ENCODE measurements at places on chromosomes 5 and 9.

DNA sequence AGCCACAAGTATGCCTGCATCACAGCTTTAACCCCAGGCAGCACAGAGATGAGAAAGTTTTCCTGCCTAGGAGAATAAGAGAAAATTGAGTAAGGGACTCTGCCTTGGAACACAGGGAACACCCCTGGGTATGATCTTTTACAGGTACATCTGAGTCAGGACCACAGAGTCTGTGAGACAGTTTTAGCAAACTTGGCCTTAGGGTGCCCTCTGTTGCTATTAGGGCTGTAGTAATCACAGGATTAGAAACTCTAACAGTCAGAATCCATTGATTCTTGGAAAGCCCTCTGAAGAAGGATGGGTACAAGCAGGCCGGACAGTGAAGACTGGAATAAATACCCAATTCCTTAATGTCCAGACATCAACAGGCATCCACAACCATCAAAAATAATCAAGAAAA is 989.5 kb upstream of the CDH9 start:
- no peak for DNase-seq

- peak; percentile 63 for DNase-seq
These were observed 47.4 kb downstream of the ADAM19 start for GRCh38 chr5:157528036-157528632.

GRCh38 chr5:102153003-102153759 is 142.9 kb downstream of the SLCO4C1 start:
- peak; percentile 29 for DNase-seq

- DNase-seq: no peak
These were observed 136.3 kb upstream of the ASTN2 start for GRCh38 chr9:117551171-117551570.
